Stimulated activated CD4-positive, alpha-beta T cell treated with anti-CD3 and anti-CD28 coated beads, Interleukin-4, amount 100 ng/mL, for 1 hour (primary cell): ENCODE measurements at places on chromosomes 2 and 18.

DNA sequence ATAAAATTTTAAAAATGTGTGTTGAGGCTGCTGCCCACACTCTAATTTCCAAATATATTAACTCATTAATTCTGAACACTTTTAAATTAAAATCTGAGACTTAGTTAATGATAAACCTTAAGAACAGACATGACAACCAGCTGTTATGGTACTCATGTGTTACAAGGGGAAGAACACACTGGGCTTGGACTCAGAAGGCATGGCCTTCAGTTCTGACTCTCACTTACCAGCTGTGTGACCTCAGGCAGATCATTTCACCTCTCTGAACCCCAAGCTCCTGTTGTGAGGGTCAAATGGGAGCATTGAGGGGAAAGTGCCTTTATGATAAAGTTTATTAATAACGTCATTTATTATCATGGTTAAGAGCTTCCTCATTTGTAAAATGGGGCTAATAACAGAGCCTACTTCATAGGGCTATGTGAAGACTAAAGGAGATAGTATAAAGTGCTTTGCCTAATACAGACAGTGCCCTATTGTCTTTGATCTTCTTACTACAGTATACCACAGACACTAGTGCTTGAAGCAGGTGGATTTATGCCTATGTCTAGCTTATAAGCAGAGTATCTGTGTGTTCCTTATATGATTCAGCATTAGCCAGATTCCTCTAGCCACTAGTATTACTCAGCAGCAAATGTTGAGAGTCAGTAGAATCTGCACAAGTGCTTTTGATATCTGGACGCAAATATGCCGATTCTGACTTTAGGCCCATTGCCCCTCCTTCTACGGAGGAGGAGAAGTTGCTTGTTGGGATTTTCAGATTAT is 99.6 kb downstream of the SGPP2 start:
- no peak for DNase-seq

DNA sequence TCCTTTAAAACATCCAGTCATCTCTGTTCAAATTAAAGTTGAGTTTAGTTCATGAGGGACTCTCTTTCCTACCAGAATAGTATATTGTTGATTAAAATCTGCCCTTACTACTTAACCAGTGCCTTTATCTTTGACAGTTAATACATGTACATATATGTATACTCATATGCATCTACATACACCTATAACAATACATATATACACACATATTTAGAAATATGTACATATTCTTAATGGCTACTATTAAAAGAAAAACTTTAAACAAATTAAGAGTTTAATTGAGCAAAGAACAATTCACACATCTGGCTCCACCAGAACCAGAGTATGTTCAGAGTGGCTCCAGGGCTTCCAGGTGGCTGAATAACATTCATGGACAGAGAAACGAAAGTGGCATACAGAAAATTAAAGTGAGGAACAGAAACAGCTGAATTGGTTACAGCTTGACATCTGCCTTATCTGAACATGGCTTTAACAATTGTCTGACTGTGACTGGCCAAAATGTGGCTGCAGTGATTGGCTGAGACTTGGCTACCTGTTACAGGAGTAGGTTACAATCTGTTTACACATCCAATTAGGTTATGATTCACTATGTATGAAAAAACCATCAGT is 38.8 kb downstream of the ZNF519 start:
- no peak for DNase-seq

DNA sequence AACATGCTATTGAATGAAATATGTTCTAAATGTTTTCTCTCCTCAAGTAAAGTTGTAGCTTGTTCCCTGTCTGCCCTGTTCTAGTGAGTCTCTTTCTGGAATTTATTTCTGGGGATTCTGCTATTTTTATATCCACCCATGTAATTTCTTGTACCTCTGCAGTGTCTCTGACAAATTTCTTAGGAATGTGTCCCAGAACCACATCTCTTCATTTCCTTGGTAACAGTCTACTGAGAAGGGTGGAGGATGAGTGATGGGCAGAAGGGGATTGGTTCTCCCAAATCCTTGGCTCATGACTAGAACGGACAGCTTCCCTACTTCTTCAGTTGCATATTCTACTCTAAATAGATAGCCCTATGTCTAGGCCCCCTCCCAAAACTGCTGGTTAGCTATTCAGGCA is 490.6 kb upstream of the LINC00305 start:
- no peak for DNase-seq

DNA sequence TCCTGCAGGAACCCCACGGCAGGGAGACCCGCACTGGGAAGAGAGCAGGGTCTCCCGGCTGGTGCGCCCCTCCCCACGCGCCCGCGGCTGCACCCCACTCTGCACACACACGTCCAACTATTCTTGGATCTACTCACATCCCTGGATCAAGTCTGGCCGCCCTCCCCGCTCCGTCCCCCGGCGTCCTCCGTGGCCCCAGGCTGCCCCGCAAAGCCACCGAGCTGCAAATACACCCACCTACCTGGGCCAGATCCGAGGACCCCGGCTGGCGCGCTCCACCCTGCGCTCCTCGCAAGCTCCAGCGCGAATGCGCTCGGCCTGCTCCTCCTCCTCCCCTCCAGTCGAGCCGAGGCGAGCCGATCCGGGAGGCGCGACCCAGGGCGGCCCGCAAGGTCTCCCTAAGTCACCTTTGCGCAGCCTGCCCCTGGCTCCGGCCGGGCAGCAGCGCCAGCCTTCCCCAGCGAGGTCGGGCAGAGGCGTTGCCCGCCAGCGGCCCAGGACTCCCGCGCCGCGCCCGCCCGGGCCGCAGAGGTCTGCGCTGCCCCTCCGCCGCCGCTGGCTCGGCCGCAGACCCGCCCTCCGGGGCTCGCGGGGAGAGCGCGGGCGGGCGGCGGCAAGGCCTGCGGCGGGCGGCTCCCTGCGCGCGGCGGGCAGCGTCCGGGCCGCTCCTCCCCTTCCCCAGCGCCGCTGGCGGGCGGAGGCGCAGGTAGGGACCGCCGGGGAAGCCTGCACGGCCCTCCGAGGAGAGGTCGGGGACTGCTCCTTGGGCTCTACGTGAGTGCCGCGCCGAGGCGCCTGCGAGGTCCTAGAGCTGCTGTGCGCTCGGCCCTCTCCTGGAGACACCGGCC is 126.0 kb downstream of the OSBPL1A start:
- peak; percentile 5 for DNase-seq

DNA sequence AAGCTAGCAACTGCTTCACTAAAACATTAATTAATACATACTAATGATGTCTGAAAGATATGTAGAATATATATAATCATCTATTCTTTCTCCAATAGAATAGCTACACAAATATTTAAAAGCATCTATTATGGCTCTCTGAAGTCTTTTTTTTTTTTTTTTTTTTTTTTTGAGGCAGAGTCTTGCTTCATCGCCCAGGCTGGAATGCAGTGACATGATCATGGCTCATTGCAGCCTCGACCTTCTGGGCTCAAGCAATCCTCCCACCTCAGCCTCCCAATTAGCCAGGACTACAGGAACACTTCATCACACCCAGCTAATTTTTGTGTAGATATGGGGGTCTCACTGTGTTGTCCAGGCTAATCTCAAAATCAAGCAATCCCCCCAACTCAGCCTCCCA is 120.4 kb upstream of the KYNU start:
- no peak for DNase-seq

DNA sequence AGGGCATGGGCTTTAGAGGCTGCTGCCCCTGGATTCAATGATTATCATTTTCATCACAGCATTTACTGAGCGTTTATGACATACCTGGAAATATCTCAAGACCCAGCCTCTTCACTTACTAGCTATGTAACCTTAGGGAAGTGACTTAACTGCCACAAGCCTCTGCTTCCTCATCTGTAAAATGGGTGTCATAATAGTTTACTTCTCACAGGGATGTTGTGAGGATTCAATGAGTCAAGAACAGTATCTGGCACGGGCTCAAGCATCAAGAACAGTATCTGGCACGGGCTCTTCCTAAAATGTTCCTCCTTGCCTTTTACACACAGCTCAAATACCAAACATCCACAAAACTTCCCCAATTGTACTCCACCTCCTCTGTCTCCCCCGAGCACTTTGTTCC is 31.4 kb downstream of the LGALSL start:
- no peak for DNase-seq

GRCh38 chr2:183868707-183869106 is 729.6 kb upstream of the ZNF804A start:
- no peak for DNase-seq

- no peak for DNase-seq
Measured at GRCh38 chr2:197258580-197258979, 52.0 kb downstream of the ANKRD44 start.

- DNase-seq: no peak
Measured at GRCh38 chr2:112152476-112153178, 14.4 kb downstream of the FBLN7 start.

DNA sequence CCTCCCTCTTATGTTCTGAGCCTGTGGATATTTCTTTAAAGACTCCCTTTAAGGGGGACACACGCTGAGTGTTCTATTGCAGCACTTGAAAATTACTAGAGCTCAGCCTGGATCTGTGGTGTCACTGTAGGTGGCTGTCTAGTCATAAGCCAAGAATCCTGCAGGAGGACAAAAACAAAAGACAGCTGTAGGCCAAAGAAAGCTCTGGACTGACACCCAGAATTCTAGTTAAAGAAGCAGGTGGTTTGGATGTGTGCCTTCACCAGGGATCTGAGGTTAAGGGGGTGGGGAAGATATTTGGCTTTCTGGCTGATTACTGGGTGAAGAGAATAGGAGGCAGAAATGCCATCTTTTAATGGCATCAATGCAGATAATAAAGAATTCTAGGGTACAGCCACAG is 842.5 kb upstream of the NXPH2 start:
- no peak for DNase-seq

- DNase-seq: no peak
Measured at GRCh38 chr18:42635378-42636048, 480.0 kb downstream of the RIT2 start.

- no peak for DNase-seq
Measured at GRCh38 chr2:232352511-232353091, 25.9 kb upstream of the ALPP start.

GRCh38 chr2:86069783-86070339 is 35.8 kb downstream of the POLR1A start:
- no peak for DNase-seq

GRCh38 chr18:35436076-35436649 is 59.0 kb upstream of the ZNF396 start:
- DNase-seq: no peak

- DNase-seq: no peak
Measured at GRCh38 chr2:43222475-43223309, 3.7 kb downstream of the ZFP36L2 start.

DNA sequence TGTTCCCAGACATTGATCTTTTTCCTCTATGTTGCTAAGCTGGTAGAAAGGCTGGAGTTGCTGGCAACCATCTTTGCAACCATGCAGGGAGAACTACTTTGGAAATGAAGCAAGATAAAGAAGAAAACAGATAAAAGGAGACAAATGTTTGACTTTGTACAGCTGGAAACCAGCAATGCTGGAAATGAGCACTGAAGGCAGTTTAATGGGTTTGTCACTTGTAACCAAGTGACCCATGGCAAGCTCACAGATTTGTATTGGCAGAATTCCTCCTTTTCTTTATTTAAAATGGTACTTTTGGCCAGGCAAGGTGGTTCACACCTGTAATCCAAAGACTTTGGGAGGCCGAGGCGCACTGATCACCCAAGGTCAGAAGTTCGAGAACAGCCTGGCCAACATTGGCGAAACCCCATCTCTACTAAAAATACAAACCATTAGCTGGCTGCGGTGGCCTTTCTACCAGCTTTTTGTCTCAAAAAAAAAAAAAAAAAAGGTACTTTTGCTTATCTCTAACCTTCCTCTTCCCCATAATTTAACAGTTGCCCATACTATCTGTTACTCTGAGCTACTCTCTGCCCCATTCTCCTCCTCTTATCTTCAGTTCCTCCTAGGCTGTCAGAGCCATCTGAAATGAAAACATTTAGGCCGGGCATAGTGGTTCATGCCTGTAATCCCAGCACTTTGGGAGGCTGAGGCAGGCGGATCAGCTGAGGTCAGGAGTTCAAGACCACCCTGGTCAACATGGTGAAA is 2.0 kb upstream of the BOLA3 start:
- DNase-seq: no peak

GRCh38 chr18:28372186-28372585 is 195.3 kb upstream of the CDH2 start:
- DNase-seq: no peak

DNA sequence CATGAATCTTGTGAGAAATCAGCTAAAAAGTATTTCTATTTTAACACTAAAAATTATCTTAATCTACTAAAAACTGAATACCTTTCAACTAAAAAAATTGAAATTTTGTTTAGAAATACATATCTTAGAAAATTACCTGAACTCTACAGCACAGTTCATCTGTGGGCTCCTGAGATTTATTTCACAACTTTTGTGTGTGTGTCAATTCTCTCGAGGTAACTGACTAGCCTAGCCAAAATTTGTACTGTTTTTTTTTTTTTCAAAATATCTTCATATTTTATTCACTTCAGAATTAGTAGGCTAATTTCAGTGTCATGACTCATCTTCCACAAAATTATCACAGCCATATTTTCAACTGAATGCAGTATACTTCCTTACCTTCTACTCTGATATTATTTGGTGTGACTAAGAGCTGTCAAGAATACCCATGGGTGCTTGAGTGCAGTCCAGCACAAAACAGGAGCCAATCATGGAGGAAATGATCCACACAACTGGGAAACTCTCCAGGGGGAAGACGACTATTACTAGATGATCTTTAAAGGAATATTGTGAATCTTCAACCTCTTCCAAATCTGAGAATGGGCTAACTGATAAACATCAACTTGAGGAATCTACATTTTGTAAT is 174.6 kb downstream of the ZNF385B start:
- DNase-seq: no peak
